ENCODE measurements at places on chromosomes 3 and 15.

DNA sequence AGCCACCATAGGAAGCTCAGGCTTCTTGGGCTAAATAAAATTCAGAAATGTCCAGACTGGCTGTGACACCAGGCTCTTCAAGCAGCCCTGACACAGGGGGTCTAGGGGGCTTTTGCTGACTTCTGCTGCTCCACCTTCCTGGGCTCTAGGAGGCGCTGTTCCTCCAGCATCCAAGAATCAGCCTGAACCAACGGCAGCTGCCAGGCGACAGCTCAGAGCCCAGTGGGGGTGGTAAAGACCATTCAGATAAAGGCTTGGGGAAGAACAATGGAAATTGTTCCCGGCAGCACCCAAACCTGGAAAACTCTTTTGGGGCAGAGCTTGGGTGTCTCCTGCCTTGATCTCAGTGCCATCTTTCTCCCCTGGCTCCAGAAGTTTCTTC, 21.6 kb upstream of the PSTPIP1 start:
- no peak overlapping the region for H3K27ac ChIP-seq
- H3K4me1 ChIP-seq: no peaks in the 10 kb centered on the region

- DNase-seq: no peak
- H3K27me3 ChIP-seq: no peaks in the 10 kb centered on the region
- H3K27ac ChIP-seq: no peak overlapping the region
- no peak overlapping the region for H3K4me3 ChIP-seq
Observed at GRCh38 chr3:12370758-12371157, 81.9 kb downstream of the PPARG start.

DNA sequence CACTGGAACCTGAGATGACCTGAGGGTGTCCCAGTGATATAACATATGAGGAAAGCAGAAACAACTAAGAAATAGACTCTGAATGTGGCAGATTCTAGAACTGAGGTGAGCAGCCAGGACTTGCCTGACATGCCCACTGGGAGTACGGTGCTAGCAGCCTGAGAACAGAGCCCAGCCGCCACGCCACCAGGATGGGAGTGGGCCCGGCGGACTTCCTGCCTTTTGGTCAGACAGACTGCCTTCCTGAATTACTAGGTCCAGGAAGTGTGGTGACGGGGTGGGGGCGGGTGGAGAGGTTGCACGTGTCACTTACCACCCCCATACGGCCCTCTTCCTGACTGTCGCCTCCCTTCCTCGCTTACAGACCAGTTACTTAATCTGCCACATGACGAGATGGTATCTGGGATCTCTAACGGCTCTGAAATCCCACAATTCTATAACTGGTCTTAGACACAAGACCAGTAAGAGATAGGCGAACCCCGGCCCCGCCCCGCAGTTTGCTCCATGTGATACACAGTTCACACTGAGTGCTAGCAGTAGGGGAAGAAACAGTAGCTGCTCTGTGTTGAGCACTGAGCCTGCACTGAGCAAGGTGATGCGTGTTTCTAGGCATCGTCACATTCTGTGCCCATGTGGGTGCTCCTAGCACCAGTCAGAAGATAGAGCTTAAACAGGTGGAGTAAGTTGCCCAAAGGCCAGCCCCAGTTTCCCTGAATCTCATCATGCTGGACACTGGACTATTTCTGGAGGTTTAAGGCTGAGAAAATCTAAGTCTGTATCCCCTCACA, 95.7 kb downstream of the CPN2 start:
- DNase-seq: peak; percentile 83
- H3K4me1 ChIP-seq: peaks cover 15% of the 10 kb centered on the region
- peak overlapping the region; percentile 69 for H3K27ac ChIP-seq
- H3K36me3 ChIP-seq: no peaks in the 10 kb centered on the region
- H3K27me3 ChIP-seq: no peaks in the 10 kb centered on the region
- H3K4me3 ChIP-seq: no peak overlapping the region

DNA sequence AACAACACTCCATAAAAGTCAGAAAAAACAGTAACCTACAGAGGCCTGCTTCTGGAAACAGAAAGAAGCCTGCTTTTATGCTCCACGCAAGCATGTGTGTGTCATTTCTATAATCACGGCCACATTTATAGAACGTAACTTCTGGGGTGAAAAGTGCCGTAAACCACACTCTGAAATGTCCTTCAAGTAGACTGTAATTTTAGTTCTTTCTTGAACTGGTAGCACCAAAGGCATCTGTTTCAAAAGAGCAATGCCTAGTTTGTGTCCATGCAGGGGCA, 19.5 kb upstream of the CMTM7 start:
- DNase-seq: no peak
- H3K27ac ChIP-seq: no peak overlapping the region
- peaks cover 25% of the 10 kb centered on the region for H3K36me3 ChIP-seq
- no peaks in the 10 kb centered on the region for H3K27me3 ChIP-seq
- H3K4me3 ChIP-seq: no peak overlapping the region

GRCh38 chr3:45043728-45044299, 17.7 kb downstream of the CLEC3B start:
- H3K36me3 ChIP-seq: no peaks in the 10 kb centered on the region
- no peak overlapping the region for H3K4me3 ChIP-seq
- H3K4me1 ChIP-seq: no peaks in the 10 kb centered on the region
- DNase-seq: no peak
- no peaks in the 10 kb centered on the region for H3K27me3 ChIP-seq
- peak overlapping the region; percentile 36 for H3K27ac ChIP-seq

GRCh38 chr3:4993276-4994143, 14.3 kb downstream of the BHLHE40 start:
- H3K4me3 ChIP-seq: no peak overlapping the region
- H3K4me1 ChIP-seq: peaks cover 3% of the 10 kb centered on the region
- H3K27me3 ChIP-seq: no peaks in the 10 kb centered on the region
- DNase-seq: no peak

DNA sequence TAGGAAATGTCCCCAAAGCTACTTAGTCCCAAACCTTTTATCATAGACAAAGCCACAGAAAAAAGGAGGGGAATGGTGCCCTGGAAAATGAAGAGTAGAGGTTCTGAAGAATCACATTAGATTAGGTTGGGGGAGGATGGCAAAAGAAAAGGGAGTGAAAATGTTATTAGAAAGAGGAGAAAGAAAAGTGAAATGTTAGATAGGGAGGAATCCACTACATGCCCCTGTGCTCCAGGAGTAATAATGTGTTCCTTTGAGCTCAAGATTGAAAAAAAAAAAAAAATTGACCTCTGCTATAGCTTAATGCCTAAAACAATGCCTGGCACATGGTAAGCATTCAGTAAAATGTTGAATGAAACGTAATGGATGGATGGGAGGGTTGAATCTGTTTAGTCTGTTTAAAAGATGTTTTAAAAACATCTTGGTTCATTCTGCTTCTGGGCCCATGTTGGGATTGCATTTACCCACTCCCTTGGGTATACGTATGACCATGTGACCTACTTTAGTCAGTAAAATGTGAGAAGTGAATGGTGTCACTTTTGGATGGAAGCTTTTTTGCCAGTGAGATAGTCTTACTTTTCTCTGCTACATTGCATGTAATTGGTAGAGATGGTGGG, 19.0 kb downstream of the MAPK6 start:
- H3K4me1 ChIP-seq: peaks cover 33% of the 10 kb centered on the region
- H3K27ac ChIP-seq: no peak overlapping the region
- H3K27me3 ChIP-seq: no peaks in the 10 kb centered on the region
- DNase-seq: no peak
- H3K36me3 ChIP-seq: no peaks in the 10 kb centered on the region

DNA sequence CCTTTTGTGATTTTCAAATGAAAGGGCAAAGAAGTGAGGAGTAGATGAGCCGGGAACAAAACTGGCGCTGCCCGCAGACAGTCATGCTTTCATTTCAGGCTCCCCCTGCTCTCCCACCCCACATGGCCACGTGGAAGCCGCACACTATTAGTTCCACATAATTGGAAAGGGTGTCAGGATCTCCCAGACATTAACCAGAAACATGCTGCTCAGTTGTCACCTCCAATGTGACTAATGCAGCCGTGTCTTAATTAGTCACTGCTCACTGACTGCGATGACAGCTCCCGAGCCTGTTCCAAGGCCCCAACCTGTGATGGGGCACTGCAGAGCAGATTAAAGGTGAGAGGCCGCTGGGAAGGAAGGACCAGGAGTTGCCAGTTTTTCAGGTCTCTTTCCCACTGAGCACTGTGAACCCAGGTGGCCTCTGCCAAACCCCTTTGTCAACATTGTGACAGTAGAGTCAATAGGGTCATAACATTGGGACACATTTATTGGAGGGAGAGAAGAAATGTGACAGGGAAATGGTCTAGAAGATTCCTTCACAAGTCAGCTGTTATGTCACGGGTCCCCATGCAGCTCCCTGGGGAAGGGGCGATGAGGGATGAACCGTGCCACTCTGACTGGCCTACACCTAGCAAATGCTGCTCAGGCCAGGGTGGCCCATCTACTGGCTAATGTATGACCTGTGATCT, 38.6 kb upstream of the SFMBT1 start:
- H3K36me3 ChIP-seq: no peaks in the 10 kb centered on the region
- H3K4me3 ChIP-seq: no peak overlapping the region
- H3K4me1 ChIP-seq: no peaks in the 10 kb centered on the region
- DNase-seq: no peak
- no peak overlapping the region for H3K27ac ChIP-seq
- H3K27me3 ChIP-seq: no peaks in the 10 kb centered on the region

GRCh38 chr3:185976100-185976499, 38.3 kb upstream of the TRA2B start:
- H3K36me3 ChIP-seq: no peaks in the 10 kb centered on the region
- no peak overlapping the region for H3K27ac ChIP-seq
- no peak for DNase-seq
- H3K27me3 ChIP-seq: no peaks in the 10 kb centered on the region

GRCh38 chr15:71225851-71226250, 110.6 kb downstream of the THSD4 start:
- no peaks in the 10 kb centered on the region for H3K4me1 ChIP-seq
- no peak overlapping the region for H3K27ac ChIP-seq
- H3K27me3 ChIP-seq: no peaks in the 10 kb centered on the region

GRCh38 chr15:85639752-85640381, 154.9 kb downstream of the KLHL25 start:
- no peak overlapping the region for H3K4me3 ChIP-seq
- H3K4me1 ChIP-seq: peaks cover 39% of the 10 kb centered on the region
- no peak overlapping the region for H3K27ac ChIP-seq
- H3K36me3 ChIP-seq: peaks cover 49% of the 10 kb centered on the region
- DNase-seq: no peak

DNA sequence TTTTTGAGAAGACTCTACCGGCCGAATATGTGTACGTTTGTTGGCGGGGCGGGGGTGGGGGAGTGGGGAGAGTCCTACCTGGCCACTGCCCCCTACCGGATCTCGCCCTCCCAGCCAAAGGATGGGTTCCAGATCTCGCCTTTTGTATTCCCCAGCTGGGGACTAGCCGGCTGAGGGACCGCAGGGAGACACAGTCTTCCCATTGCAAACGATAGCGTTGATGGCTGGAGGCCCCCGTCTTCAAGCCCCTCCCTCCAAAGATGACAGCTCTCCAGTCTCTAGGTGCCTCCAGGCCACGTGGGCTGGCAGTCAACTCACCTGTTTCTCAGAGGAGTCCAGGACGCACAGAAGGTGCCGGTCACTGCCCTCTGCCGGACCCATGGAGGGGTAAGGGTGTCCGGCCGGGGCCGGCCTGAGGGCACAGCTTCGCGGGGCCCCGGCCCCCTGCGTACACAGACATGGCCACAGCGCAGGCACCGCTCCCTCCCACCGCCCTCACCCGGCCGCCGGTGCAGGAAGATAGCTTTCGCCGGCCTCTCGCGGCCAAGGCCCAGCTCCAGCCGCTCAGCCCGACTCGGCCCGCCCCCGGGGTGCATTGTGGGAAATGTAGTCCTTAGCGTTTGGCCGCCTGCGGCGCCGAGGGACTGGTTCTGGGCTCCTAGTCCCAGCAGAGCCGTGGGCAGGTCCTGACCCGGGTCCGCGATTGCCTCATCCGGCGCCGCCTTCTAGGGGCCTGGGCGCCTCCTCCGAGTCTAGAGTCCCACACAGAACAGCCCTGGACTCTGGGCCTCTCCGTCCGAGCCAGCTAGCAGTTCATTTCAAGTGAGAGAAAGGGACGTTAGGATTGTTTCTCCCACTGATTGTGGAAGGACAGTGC, at the start of gene MON1A:
MON1A (minus strand) TSS at position 521 of the 877 bp plus-strand sequence. CDS start 16,465 bp downstream, outside the sequence.
- peak within 1 kb of the TSS; percentile 53 for H3K4me3 ChIP-seq
- DNase-seq: peak; percentile 98
- H3K27me3 ChIP-seq: no peaks in the 10 kb centered on the region
- H3K36me3 ChIP-seq: no peaks in the 10 kb centered on the region
- H3K27ac ChIP-seq: peak within 1 kb of the TSS; percentile 72

DNA sequence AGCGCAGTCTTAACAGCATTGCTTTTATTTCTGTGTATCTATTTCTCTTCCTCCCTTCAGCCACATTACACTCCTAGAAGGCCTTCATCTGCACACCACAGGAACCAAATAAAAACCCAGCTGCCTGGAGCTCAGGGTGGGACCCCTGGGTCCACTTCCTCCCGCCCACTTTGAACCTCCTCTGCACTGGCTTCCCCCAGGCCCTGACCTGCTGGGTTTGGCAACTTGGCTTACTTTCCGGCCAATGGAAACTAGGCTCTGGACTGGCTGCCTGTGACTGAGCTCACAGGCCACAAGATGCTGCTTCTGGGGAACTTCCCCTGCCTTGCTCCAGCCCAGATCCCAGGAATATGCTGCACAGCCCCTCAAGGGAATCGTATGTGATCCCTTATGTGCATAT, 89.8 kb downstream of the SEMA5B start:
- no peak overlapping the region for H3K4me3 ChIP-seq
- H3K4me1 ChIP-seq: peaks cover 4% of the 10 kb centered on the region
- no peak for DNase-seq
- H3K27ac ChIP-seq: no peak overlapping the region
- no peaks in the 10 kb centered on the region for H3K27me3 ChIP-seq

- no peaks in the 10 kb centered on the region for H3K4me1 ChIP-seq
- H3K27ac ChIP-seq: no peak overlapping the region
- no peaks in the 10 kb centered on the region for H3K27me3 ChIP-seq
- DNase-seq: no peak
- no peaks in the 10 kb centered on the region for H3K36me3 ChIP-seq
- H3K4me3 ChIP-seq: no peak overlapping the region
Observed at GRCh38 chr3:70431911-70432310, 119.5 kb upstream of the MDFIC2 start.

DNA sequence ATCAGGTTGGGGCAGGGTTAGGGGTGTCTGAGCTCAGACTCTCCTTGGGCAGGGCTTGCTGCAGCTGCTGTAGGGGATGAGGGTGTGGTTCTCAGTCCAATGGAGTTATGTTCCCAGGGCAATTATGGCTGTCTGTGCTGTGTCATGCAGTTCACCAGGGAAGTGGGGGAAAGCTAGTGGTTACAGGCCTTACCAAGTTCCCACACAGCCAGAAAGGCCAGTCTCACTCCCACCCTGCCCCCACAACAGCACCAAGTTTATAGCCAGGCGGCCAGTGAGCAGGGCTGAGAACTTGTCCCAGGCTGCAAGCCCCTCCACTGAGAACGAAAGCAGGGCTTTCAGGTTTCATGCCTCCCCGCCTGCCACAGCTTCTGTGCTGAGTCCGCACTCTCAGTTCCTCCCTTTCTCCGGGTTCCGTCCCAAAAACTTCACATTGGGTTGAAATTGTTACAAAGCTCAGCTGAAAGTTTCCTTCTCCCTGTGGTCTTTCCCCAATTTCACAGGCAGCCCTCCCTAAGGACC, 19.6 kb upstream of the CPOX start:
- no peaks in the 10 kb centered on the region for H3K27me3 ChIP-seq
- no peak overlapping the region for H3K4me3 ChIP-seq
- no peaks in the 10 kb centered on the region for H3K36me3 ChIP-seq
- DNase-seq: no peak
- H3K4me1 ChIP-seq: no peaks in the 10 kb centered on the region
- no peak overlapping the region for H3K27ac ChIP-seq

- no peaks in the 10 kb centered on the region for H3K27me3 ChIP-seq
- no peak overlapping the region for H3K27ac ChIP-seq
- DNase-seq: no peak
- no peak overlapping the region for H3K4me3 ChIP-seq
Observed at GRCh38 chr3:79564192-79564591, 203.6 kb downstream of the ROBO1 start.

All from upper lobe of left lung (tissue), 6 donors.